Retinal pigment epithelial cell (primary cell): ENCODE measurements at places on chromosomes 7 and 10.

GRCh38 chr10:67086327-67087134 lies 160.7 kb downstream of the LRRTM3 start:
- DNase-seq = no peak

GRCh38 chr10:74835963-74836362 lies 9.6 kb downstream of the KAT6B start:
- no peak for DNase-seq

DNA sequence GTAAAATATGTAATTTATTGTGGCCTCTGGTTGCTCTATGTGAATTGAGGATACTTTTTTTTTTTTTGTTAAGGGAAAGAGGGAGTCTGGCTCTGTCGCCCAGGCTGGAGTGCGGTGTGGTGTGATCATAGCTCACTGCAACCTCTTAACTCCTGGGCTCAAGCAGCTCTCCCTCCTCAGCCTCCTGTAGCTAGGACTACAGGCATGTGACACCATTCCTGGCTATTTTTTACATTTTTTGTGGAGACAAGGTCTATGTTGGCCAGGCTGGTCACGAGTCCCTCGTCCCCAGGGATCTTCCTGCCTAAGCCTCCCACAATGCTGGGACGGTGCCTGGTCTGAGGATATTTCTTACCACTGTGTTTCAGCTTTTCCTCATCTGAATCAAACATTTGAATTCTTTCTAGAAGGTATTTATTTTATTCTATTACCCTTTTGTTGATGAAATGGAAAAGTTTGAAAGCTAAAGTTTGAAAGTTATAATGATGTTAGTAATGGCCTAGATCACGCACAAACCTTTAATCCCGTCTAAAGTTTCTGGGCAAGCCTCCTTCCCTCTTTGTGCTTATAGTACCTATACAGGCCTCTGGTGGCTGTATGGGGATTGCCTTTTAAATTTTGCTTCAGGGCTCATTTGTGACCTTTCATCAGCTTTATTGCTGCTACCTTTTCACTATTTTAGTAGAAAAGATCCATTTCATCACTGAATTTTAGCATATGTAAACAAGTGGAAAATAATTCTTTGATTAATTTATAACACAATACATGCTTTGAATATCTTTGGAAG lies 2.0 kb downstream of the IFRD1 start:
- DNase-seq = no peak

DNA sequence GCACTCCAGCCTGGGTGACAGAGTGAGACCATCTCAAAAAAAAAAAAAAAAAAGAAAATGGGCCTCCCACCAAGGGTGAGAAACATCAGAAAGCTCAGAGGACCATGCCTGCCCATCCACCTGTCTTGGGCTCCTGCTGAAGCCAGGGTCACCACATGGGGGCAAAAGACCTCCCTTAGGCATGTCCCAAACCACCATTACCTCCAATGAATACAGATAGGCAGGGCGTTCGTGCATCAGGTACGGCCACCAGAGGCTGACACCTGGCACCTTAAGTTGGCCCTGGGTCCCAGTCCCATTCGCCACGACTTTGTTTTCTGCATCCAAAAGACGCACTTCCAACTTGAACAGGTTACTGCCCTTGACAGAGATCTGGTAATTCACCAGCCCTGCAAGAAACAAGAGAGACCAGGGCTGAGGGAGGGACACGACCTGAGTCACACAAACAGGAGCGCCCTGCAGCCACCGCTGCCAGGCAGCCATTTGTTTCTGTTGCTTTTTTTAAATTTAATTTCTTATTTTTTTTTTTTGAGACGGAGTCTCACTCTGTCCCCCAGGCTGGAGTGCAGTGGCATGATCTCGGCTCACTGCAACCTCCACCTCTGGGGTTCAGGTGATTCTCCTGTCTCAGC lies 6.1 kb downstream of the GUSB start:
- no peak for DNase-seq

GRCh38 chr7:158247758-158248487 lies 339.7 kb downstream of the PTPRN2 start:
- DNase-seq = no peak

- DNase-seq = peak; percentile 65
Observed at GRCh38 chr10:31031558-31032257, at the start of gene ZNF438. Gene ZNF438 (minus strand): TSS chr10:31031865. CDS start chr10:30877034, 154,831 bp downstream.

DNA sequence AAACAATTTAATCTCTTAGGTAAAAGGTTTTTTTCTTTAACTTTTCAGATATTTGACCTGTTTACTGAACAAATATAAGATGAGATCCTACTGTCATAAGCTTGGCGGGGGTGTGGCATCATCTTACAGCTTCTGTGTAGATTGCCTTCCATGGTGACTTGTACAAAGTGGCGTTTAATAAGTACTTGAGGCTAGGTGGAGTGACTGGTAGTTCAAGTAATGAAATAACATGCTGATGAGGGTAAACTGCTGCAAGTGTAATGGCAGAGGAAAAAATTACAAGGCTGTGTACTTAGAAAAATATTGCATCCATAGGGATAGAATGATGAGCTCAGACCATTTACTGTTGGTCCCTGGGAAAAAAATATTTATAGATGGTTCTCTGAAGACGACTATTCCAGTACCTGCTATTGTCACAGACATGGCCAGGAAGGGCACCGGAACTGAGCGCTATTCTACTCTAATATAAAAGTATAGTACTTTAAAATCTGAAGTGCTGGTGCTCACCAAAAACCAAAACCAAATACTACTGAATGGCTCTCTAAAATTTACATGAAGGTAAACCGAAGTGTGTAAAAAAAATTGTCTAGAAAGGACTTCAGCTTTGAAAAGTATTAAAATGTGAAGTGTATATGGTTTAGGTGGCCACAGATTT lies 42.4 kb downstream of the DNAH11 start:
- no peak for DNase-seq

DNA sequence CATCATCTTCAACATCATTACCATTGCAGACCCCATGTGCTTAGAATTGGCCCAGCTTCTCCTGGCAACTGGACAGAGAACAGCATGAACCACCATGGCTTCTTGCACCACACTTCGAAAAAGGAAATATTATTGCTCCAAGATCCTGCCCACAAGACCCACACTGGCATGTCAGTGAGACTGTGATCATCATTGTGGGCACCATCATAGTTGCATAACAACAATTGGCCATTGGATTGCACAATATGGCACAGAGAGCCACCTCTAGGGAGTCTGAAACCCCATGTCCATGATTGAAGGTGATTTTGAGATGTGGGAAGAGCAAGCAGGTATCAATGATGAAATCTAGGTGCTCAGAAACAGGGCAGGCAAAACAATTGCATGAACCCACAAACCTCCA lies 918.9 kb downstream of the GRID1 start:
- no peak for DNase-seq

DNA sequence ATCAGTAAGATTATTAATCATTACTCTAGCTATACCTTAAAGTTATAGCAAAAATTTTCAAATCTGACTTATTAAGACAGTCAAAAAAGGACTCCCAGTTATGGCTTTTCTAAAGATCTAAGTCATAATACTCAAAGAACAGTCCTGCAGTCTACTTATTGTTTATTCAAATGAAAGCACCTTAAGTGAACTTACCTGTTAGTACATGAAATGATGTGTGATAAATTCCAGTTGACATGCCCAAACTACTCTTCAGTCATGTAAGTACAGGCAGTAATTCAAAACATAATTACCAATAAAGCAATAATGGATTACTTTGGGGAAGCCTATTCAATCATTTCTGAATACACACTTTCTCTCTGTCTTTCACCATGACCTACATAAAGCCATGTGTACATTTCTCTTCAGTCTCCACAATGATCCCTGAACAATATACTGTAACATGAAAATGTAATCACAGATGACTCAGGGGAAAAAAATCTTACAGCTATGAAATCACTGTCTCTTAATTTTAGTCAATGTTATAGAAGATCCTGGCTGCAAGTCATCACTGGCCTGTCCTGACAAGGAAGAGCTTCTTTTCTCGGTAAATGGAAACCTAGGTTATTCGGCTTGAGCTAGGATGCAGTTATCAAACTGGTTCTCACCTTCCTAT lies 420.7 kb upstream of the LRRTM3 start:
- DNase-seq = no peak

GRCh38 chr10:49050906-49051305 lies 64.4 kb downstream of the VSTM4 start:
- no peak for DNase-seq

DNA sequence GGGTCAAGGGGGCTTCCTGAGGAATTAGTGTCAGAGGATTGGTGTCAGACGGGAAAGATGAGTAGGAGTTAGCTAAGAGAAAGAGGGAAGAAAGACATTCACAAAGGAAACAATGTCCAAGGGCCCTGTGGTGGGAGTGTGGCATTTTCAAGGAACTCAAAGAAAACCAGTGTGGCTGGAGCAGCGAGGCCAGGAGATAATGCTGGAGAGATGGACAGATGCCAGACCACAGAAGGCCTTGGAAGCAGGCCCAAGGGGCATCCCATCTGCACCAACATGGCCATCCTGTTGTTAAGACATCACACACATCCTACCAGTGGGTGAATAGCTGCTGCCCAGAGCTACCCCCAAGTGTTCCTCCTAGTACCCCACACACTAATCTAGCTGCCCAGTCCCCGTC lies 36.1 kb upstream of the CUL1 start:
- no peak for DNase-seq

DNA sequence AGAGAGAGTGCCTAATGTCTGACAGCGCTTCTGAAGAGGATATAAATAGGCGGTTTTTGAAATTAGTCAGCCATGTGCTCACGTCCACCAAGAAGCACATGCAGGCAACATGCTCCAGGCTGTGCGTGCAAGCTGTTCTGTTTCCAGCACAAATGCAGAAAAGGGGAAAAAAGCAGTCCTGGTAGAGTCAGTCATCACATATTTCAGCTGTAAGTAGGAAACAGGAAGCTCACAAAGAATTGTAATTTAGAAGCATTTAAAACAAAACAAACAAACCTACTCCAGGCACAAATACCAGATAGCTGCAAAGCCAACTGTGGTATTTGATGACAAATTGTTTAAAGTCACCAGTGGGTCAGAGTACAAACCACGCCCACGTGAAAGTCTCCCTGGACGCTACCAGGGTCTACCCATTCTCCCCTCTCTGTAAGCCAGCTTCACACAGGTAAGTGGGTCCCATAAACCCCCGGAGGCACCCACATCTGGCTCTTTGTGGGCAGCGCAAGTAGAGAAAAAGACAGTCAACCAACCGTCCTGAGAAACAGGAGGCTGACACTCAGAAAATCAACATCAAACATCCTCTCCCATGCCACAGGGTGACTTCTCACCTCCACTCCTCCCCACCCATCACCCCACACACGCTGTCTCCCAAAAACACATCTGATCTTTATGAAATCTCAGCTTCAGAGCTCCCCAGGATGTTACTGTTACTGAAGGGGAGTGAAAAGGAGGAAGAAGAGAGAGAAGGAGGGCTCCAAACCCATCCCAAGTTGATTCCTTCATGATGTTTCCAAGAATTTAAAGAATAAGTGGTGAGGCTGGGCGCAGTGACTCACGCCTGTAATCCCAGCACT lies 186.4 kb downstream of the FAM107B start:
- no peak for DNase-seq

DNA sequence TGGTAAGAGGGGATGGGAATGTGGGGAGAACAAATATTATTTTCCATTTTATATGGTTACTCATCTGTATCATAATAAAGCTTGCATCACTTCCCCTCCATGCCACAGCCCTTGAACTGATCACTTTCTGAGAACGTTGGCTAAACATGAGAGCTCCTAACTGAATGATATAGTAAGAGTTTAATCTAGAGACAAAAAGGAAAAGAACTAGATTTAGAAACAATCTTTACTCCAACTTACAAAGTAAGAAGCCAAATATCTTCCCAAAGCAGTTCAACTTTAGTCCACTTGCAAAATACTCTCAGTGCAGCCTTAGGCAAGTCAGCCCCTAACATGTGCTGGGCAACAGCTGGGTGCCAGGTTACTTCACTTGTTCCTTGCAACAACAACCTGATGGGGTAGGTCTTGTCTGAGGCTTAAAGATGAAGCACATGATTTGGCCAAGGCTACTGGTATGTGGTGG lies 20.3 kb downstream of the SMURF1 start:
- no peak for DNase-seq

- DNase-seq = no peak
Observed at GRCh38 chr7:103123529-103123928, 25.4 kb downstream of the NAPEPLD start.
